Muscle of leg (tissue), 16 donors: ENCODE measurements at places on chromosomes 7 and 10.
A peak's percentile ranks its signal among the peaks of the same experiment; 100 is the strongest.

GRCh38 chr10:126012485-126012884 is 116.1 kb downstream of the FANK1 start:
- no peak for DNase-seq

- DNase-seq: peak; percentile 87
Measured at GRCh38 chr10:94403380-94404213, 1.3 kb downstream of the TBC1D12 start.

DNA sequence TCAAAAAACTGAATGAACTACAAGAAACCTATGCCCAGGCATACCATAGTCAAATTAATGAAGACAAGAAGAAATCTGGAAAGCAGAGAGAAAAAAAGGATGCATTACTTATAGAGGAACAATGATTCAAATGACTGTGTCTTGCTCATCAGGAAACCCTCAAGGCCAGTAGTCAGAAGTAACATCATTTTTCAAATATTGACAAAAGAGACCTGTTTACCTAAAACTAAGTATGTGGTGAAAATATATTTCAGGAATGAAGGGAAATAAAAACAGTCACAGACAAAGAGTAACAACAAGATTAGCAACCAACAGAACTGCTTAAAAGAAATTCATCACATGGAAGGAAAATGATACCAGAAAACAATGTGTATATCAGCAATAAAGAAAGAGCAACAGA is 128.4 kb downstream of the ALOX5 start:
- no peak for DNase-seq

DNA sequence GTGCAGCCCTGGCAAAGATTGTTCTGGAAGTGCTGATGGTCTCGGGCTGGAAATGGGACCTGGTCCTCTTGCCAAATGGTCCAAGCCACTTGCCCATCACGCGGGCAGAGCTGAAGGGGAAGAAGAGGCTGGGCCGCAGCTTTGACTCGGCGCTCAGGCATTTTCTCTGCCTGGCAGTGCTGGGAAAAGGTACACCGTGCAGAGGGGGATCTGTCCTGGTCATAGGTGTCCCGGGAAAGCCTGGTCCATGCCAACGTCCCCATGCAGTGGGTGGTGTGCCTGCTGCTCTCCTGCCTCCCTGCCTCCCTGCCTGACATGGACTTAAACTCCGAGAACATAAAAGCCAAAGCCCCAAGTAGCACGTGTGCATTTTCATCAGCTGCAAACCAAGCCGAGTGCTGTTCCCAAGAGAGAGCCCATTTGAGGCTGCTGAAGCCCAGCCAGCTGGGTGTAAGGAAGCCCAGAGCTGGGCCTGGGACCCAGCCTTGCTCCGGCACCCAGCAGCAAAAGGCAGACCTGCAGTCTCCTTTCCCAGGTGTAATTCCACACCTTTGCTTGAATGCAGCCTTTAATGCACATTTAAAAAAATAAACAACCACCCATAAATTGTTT is 72.7 kb downstream of the TCERG1L start:
- no peak for DNase-seq

GRCh38 chr10:117322260-117322659 is 53.0 kb downstream of the PDZD8 start:
- no peak for DNase-seq

GRCh38 chr10:121734589-121735045 is 136.4 kb upstream of the FGFR2 start:
- DNase-seq: peak; percentile 24

GRCh38 chr10:59350558-59350957 is 11.8 kb downstream of the FAM13C start:
- no peak for DNase-seq

DNA sequence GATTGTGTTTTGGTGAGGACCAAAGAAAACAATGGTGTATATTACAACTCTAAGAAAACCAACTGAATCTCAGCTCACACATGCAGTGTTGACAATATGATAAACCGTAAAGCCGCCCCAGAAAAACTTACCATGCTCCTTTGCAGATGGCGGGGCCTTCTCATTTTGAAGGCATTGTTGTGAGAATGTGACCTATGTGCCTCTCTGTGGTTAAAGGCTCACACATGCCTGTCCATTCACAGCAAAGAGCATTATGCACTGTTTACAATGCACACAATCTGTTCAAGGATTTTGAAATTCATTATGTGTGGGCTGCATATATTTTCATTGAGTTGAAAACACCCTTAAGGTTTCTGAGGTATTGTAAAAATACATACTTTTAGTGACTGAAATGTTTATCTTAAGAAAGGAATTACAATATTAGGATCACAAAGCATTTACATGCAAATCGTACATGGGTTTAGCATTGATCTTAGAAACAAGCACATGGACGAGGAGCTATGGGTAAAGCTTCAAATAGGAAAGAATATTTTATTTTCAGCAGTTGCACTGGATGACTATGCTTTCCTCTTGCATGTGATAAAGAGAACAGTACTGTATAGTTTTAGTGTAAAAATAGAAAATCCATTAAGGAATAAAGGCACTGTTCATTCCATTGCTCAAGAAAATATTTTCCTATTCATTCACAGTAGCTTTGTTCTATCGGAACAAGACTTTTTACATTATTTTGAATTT is 334.3 kb downstream of the ARL4A start:
- no peak for DNase-seq

DNA sequence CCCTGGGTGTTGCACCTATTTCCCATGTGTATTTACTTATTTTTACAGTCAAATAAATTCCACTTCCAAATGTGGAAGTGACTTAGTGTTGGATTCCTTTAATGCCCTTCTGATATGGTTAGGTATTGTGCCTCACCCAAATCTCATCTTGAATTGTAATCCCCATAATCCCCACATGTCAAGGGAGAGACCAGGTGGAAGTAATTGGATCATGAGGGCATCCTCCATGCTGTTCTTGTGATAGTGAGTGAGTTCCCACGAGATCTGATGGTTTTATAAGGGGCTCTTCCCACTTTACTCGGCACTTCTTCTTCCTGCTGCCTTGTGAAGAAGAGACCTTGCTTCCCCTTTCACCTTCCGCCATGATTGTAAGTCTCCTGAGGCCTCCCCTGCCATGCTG is 136.9 kb downstream of the SNX10 start:
- DNase-seq: no peak

- no peak for DNase-seq
Measured at GRCh38 chr7:150566123-150566522, 1.1 kb upstream of the GIMAP4 start.

- peak; percentile 77 for DNase-seq
Measured at GRCh38 chr10:25682203-25682851, 251.7 kb upstream of the MYO3A start.

GRCh38 chr7:135286876-135287275 is 53.2 kb downstream of the STRA8 start:
- DNase-seq: no peak

- peak; percentile 98 for DNase-seq
Measured at GRCh38 chr7:102912742-102913141, at the start of gene LRRC17. Gene LRRC17, plus strand, starts transcription at chr7:102913000. Its CDS starts 20,914 bp downstream, at chr7:102933914.

- no peak for DNase-seq
Measured at GRCh38 chr7:126222782-126223181, 1030.0 kb downstream of the GRM8 start.

GRCh38 chr10:49218480-49218879 is 30.3 kb upstream of the TMEM273 start:
- no peak for DNase-seq

DNA sequence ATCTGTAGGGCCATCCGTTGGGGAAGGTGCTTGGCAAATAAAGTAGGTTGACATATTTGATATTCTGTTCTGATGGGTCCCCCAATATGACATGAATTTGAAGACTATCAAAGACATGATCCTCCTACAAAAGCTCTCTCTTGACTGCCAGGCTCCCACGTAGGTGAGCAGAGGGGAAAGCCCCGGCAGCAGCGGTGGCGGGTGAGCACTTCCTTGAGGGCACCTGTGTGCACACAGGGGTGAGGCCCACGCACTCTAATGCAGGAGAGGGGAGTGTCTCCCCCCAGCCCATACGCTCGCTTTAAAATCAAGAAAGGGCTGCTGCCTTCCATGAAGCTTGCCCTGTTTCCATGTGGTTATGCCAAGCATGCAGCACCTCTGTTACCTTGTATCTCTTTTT is 100.4 kb downstream of the TAX1BP1 start:
- no peak for DNase-seq

DNA sequence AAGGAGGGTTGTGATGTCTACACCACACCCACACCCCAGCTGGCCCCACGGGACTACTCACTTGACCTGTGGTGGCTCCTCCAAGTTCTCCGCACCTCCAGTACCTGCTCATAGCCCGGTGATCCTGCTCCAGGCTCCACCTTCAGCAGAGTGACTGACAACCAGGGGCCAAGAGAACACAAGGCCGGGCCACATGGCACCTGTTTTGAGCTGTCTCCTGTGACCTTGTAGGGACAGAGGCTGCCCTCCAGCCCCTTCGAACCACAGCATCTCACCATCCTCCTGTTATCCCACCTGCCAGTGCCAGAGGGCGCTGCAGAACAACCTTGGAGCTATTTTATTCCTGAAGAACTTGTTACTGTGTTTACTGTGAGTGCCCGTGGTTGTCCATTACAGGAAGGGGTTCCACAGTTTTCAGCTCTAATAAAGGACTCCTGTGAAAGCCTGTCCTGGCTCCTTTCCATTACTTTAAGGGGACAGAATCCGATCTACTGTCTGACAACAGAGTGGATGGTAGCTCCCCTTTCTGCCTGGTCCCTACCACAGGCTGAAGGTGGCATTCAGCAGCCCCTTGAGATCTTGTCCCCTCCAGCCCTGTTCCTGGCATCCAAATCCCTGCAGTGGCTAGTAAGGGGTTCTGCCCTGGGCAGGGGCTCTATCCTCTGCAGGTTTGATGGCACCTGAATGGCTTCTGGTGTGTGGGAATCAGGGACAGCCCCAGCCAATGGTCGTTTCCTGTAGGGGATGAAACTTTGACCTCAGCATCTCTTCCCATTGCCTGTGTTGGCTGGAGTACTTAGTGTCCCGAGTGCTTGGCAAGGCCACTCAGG is 50.8 kb downstream of the C10orf120 start:
- DNase-seq: peak; percentile 32

DNA sequence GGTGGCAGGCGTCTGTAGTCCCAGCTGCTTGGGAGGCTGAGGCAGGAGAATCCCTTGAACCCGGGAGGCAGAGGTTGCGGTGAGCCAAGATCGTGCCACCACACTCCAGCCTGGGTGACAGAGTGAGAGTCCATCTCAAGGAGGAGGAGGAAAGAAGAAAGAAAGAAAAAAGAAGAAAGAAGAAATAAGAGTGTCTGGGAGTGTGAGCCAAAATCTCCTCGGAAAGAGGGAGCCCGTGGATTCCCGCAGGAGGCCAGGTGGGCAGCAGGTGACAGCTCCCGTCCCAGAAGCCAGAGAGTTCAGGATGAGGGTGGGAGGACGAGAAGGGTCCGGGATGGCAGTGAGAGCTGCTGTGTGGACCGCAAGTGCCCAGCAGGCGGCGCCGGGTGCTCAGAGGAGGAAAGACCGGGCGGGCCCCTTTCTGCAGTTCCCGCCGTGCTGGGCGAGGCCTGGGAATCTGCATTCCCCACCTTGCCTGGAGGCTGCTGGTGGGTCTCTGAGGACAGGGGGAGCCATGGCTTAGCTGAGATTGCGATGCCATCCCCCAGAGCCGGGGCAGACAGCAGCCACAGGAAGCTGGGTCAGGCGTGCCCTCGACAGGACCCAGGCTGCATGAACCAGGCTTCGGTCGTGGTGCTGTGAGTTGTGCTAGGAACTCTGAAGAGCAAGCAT is 17.1 kb upstream of the AMZ1 start:
- peak; percentile 60 for DNase-seq

DNA sequence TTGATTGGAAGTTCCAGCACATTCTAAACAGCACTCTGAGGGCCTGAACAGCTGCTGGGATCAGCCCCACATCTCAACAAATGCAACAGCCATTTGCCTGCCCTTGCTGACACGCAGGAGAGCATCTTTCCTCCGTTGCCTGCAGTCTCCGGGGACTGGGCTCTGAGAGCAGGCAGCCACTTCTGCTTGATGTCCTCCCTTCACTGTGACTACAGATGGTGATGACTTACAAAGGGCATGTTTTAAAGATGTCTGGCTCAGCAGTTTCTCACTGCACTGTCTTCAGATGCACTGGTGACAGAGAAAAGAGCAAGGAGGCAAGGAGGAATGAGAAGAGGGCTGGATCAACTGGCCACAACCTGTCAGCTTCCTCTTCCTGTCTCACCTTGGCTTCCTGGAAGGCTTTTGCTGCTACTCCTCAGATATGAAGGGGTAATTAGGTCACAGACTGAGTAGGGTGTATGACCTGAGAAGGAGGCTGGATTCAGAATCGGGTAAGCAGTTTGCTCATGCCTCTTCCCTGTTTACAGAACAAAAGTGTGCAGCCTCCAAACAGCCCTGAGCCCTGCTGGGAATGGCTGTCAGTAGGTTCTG is 143.5 kb upstream of the GHITM start:
- DNase-seq: no peak

- DNase-seq: peak; percentile 71
Measured at GRCh38 chr7:121002-121785, 71.2 kb upstream of the FAM20C start.

DNA sequence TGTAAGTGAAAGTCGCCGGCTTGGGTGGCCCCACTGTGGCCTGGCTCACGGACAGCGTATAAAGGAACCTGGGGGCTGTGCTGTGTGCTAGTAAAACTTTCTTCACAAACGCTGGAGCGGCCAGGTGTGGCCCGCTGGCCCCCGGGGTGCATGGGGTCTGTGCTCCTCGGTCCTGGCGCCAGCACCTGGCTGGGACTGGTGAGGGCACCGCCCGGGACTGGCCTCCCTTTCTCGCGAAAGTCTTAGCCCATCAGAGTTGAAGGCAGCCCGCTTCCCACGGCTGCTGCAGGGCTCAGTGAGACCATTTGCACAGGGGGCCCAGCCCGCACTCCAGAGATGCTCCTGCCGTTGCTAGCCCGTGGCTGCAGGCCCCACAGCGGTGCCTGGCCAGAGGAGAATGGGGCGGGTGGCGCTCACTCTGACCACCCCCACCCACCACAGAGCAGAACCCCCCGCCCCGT is 5.8 kb downstream of the PWWP2B start:
- no peak for DNase-seq

DNA sequence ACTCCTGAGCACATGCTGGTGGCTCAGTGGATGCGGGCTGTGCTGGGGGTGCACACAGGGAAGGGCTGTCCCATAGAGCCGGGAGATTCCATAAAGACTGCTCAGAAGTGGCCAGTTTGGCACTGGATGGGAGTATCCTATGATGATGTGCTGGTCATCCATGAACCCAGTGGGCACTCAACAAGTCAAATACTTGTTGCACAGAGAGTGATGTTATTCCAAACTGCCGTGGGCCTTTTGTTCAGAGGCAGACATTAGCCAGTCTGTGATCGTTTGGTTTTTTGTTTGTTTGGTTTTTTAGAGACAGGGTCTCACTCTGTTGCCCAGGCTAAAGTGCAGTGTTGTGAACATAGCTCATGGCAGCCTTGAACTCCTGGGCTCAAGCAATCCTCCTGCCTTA is 30.9 kb upstream of the SAMD8 start:
- DNase-seq: no peak

- DNase-seq: no peak
Measured at GRCh38 chr10:98374217-98374985, 40.6 kb downstream of the PYROXD2 start.

GRCh38 chr7:22696541-22697228 is 30.3 kb upstream of the IL6 start:
- peak; percentile 12 for DNase-seq

DNA sequence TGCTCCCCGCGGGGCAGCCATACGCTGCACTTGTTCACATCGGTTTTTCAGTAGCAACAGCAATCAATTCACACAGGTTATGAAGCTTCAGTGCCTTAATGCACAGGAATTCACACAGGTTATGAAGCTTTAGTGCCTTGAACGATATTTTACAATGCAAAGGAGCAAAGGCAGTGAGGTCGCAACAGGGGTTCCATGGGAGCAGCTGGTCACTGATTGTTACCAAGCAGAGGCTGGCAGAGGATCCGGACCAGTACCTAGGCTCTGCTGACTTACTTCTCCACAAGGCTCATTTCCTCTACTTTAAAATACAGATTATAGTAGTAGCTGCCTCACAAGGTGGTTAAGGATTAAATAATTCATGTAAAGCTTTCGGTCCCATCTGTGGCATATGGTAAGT is 95.2 kb upstream of the ODAD2 start:
- no peak for DNase-seq
